ENCODE measurements at places on chromosomes 3 and 15.

GRCh38 chr3:52067526-52067925, 11.2 kb upstream of the DUSP7 start:
- no peak for DNase-seq

DNA sequence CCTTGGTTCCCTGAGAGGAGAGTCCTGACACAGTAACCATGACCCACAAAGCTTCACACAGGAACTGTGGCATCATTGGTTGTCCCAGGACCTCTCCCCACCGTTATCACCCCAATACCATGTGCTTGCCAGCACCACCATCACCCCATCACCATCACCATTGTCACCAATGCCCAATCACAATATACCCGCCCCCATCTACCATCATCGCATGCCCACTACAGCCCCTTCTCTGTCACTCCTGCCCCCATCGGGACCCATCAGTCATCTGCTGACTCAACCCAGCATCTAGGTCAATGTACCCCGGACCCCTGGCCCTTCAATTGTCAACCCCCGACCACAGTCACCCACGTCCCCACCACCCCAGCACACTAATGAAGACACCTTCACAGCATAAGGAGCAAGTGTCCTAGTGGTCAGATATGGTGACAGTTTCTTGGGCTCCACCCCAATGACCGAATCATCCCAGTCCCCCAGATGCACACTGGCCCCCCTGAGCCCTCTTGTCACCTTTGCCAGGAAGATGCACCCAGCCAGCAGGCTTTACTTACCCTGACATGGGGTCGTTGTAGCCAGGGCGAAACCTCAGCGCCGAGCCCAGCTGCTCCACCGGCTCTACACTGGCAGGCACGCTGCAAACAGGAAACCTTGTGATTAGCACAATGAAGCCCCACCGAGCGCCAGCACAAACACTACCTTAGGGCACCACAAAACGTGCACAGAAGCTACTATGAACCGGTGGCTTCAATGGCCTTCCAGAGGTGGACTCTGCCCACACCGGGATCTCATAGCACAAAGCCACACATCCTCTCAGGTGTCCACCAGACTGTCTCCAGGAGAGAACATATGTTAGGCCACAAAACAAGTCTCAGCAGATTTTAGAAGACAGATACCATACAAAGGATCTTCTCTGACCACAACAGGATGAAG, 25.1 kb downstream of the SHISA5 start:
- peak; percentile 15 for DNase-seq

DNA sequence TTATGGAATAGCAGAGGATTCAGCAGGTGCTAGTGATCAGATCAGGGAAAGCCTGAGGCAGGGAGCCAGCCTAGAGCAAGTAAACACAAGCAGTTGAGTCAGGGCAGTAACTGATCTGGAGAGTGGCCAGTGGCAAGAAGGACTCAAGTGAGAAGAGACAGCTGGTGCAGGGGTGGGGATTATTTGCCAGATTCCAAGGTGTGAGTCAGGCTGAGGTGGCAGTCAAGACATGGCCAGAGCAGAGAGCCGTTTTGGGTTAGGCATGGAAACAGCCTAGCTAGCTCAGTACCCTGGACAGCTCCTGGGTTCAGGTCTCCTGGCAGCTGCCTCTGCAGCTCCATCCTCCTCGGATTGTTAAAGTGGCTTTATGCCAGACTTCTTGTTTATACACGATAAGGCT, 281.9 kb upstream of the ONECUT1 start:
- DNase-seq, result no peak

GRCh38 chr15:73972984-73973682, 19.0 kb downstream of the STOML1 start:
- DNase-seq, result peak; percentile 78

DNA sequence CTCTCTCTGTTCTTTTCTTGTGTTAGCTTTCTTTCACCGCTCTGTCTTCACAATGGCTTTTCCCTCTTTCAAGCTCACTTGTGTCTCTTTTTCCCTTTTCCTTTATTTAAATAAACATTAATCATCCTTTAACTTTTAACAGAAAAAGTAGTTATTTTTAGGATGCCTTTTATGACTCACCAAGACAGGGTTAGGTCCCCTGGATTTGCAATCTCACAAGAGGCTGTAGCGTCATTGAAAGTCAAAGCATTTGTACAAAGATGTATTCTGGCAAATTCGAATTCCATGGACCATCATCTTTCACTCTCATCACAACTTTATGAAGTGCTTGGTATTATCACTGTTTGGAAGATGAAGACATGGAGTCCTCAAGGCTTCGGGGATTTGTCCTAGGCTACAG, 34.8 kb upstream of the MCTP2 start:
- DNase-seq, result no peak

- no peak for DNase-seq
These were observed 233.4 kb downstream of the FEZF2 start for GRCh38 chr3:62139957-62140356.

DNA sequence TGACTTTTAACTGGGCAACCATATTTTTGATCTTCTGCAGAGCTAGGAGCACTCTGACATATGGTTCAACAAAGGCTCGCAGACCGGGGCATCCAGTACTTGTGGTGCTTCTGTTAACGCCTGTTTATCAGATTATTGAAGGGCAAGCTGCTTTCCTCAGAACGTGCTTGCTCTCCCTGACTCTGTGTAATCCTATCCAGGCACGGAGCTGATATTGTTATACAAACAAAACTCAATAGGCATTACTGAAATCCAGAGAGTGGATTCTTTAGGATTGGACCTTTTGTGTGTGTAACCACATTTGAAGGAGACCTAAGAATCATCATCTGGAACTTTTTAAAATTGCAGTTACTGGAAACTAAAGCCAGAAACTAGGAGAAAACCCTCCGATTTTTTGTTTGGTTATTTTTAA, 246.5 kb downstream of the PTPRG start:
- DNase-seq, result peak; percentile 54

Data from NCI-H146 (cell line).